Stimulated activated memory B cell treated with anti-CD40 and anti-IgM and Interleukin-4, amounts not matched to agents 10 μg/mL and 1 μg/mL and 100 μg/mL, for 72 hours (primary cell): ENCODE measurements at places on chromosomes 1 and 21.

- ATAC-seq = no peak
Measured at GRCh38 chr1:184915463-184916090, 58.7 kb downstream of the NIBAN1 start.

GRCh38 chr1:229344139-229344538 is 1.3 kb upstream of the CCSAP start:
- no peak for ATAC-seq

- no peak for ATAC-seq
Measured at GRCh38 chr1:60621368-60621851, 461.0 kb upstream of the NFIA start.

DNA sequence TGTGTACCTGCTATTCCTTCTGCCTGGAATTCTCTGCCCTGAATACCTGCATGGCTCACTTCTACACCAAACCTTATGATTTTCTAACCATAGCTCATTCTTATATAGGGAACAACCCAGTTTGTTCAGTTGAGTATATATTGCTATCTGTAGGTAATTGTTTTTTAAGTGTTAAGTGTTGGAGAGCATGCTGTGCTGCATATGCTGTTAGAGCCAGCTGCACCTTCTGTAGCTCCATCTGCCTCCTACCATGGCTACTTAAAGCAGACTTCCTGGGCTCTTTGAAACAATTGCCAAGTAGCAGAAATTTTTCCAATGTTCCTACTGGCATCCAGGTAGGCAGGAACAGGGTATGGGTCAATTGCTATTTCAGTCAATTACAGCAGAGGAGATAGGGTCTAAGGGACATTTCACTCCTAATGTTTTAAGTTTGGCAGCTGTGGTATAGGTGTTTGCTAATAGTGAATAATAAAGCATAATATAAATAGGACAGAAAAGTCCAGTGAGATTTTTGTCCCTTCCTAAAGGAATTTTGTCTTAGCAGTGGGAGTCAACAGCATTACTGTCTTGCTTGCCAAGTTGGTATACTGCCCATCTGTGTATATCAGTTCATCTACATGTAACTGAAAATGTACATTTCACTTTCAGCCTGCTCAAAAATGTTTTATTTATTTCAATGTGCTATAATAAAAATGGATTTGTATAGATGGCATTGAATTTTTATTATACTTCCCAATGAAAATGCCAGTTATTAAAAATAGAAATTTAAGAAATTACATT is 34.0 kb upstream of the C1orf115 start:
- ATAC-seq = no peak

GRCh38 chr1:94580367-94581115 is 39.0 kb upstream of the F3 start:
- no peak for ATAC-seq

- ATAC-seq = no peak
Measured at GRCh38 chr1:74731399-74732052, 1.3 kb downstream of the CRYZ start.

DNA sequence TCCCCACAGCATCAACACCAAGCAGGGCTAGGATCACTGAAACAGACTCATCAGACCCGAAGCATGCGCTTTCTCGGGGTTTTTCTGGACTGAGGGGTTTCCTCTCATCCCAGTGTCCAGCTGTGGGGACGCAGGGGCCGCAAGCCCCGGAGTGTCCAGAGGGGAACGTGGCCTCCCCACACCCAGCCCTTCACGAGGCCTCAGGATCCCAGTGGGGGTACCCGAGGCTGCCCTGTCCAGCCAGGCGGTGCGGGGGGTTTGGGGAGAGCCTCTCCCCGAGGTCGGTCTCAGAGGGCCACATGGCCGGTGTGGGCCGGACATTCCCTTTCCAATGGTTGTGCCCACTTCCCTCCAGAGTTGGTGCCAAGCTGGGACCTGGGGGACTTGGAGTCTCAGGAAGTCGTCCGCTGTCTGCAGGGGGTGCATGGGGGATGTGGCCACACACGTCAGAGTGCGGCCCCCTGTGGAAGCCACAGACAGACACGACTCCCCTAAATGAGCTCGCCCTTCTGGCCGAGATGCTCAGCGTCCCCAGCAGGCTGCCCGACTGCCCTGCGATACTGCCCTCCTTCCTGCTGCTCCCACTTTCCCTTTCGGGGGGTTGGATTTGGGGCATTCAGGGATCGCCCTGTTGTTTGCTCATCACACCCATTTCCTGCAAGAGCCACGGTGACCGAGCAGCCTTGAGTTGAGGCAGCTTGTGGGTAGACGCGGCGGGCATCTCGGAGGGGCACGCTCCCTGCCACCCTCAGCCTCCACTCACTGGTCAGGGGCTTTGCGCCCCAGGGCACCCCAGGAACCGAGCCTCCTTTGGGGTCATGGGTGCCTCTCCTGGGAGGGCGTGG is 4.1 kb downstream of the COL6A1 start:
- ATAC-seq = no peak

DNA sequence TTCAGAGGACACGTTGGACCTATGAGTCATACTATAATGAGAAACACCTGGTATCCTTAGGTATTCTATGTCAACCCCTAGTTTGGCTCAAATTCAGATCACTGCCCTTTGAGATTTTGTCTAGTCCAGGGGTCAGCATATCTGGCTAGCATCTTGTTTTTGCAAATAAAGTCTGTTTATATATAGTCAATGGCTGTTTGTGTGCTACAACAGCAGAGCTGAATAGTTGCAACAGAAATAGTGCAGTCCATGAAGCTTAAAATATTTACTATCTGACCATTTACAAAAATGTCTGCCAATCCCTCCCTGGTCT is 48.5 kb upstream of the EDEM3 start:
- no peak for ATAC-seq
